ENCODE measurements at places on chromosomes 7 and 10. TPM values are rescaled to one million over a fixed set of nuclear protein-coding genes. Genes with fewer than 3 reads are reported as not detected.

DNA sequence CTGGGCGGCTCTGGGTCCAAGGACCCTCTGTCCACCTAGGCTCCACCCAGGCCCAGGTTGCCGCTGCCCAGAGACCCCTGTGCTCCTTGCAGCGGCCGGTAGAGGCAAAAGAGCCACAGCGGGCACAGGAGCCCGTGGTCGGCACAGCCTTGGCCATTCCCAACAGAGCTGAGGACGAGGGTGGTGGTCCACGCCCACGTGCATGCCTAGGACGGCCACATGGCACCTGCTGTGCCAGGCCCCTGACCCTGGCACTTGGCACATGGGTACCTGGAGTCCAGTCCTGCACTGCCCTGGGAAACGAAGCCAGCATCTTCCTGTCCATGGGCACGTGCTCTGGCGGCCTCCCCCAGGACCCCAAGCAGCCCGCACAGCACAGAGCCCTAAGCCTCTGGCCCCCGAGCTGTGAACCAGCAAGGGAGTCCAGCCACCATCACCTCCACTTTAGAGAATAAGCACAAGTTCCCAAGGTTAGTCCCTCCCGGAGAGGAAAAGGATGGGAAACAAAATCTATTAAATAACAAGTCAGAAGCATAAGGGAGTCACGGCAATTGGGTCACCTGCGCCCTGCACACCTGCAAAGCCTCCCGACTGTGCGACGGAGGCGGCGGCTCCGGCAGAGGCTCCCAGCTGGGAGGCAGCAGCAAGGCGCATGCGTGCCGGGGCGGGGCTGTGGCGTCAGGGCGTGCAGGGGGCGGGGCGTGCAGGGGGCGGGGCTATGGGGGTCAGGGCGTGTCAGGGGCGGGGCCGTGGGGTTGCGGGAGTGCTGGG, 59.1 kb downstream of the STK32C start:
- peak; percentile 57 for DNase-seq

ODAD2 gene
- total RNA-seq = 1.5 TPM

GRCh38 chr10:98339799-98340198, 71.8 kb upstream of the LOXL4 start:
- DNase-seq = no peak

OPN4 gene
- not detected for total RNA-seq

- peak; percentile 24 for DNase-seq
Measured at GRCh38 chr10:17474595-17475323, 20.4 kb upstream of the ST8SIA6 start.

C10orf143 gene
- not detected for total RNA-seq

GRCh38 chr10:62616885-62617590, 187.5 kb upstream of the ADO start:
- no peak for DNase-seq
